ENCODE measurements at places on chromosomes 7 and 10. TPM values are rescaled to one million over a fixed set of nuclear protein-coding genes. Genes with fewer than 3 reads are reported as not detected.

Gene ACTL6B
- not detected for total RNA-seq

Gene KAZALD1
- total RNA-seq, result 2.9 TPM

Gene SPDYE8
- total RNA-seq, result not detected

Gene HOXA6
- 20.7 TPM for total RNA-seq

Gene MORN4
- total RNA-seq, result 12.2 TPM

DNA sequence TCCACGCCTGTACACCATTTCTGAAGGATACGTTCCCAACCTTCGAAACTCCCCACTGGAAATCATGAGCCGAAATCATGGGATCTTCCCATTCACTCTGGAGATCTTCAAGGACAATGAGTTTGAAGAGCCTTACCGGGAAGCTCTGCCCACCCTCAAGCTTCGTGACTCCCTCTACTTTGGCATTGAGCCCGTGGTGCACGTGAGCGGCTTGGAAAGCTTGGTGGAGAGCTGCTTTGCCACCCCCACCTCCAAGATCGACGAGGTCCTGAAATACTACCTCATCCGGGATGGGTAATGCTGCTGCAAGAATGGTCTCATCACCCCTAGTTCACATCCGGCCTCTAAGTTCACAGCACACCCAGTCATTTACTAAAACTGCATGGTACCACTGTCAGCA is 30.3 kb downstream of the PLA2G12B start:
- no peak for DNase-seq

GRCh38 chr10:72682638-72683037 is 9.3 kb upstream of the MCU start:
- no peak for DNase-seq

DNA sequence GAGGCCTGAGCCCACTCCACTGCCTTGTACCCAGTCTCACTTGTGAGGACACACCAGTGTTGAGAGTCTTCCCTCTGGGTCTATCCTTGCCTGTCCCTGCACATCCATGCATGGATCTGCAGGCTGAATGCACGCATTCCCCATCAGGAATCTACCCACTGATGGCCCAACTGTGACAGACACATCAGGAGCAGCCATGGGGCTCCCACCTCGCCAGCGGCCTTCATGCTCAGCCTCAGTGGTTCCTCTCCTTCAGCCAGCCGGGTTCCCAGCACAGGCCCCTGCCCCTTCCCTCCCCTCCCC is 21.3 kb downstream of the ANTXRL start:
- no peak for DNase-seq

DNA sequence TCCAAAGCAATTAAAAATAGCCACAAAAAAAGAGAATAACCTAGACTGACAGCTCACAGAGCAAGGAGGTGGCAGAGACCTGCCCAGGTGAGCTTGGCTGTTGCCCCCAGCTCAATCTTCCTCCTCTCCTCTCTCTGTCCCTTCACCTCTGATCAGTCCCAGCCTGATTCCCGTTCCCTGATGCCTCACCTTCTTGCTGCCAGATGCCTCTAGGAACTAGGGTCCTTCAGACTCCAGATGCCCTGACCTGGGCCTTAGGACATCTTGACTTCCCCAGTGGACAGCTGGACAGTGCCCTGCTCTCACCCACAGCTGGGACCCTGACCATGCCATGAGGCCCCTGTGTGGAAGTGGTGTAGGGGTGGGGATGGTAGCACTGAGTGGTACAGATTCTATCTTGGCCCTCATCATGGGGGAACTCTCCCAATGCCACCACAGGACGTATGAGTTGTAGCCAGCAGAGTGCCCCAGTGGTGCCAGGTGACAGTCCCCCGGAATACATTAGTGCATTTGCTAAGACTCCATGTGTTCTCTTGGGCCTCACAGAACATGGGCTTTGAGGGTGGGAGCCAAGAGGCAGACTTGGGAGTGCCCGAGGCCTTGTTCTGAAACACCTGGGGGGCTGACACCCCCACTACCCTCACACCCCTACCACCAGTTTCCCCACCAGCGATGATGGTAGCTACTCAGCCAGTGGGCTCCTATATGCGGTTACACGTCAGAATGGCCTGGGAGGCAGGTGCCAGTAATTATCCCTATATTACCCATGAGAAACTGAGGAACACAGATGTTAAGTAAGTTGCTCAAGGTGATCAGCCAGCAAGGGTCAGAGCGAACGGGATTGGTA is 2.0 kb downstream of the DEPP1 start:
- DNase-seq, result peak; percentile 92

GRCh38 chr10:86254081-86254480 is 112.5 kb downstream of the GRID1 start:
- DNase-seq, result no peak

GRCh38 chr10:91146146-91146545 is 74.3 kb upstream of the PCGF5 start:
- no peak for DNase-seq

All from endothelial cell of umbilical vein (primary cell).